ENCODE measurements at places on chromosomes 1 and 21. TPM values are rescaled to one million over a fixed set of nuclear protein-coding genes. Genes with fewer than 3 reads are reported as not detected.

DNA sequence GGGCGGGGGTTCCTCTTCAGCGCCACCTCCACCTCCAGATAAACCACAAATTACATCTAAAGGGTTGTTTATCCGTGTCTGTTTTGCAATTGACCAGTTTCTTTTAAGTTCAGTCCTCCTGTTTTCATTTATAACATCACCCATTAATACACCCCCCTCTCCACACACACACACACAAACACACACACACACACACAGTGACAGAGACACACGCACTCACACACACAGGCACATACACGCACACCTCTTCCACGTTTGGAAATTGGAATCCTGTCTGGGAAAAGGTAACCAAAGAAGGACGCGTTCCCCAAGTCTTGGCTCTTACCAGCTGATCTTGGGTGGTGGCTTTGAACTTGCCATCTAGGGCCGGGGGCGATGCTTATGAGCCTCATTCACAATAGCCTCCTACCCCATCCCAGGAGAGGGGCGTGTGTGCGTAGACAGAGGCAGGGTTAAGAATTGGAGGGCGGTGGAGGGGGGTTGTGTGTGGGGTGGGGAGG is 442 bp upstream of the CSMD2 start:
- DNase-seq: no peak

DNA sequence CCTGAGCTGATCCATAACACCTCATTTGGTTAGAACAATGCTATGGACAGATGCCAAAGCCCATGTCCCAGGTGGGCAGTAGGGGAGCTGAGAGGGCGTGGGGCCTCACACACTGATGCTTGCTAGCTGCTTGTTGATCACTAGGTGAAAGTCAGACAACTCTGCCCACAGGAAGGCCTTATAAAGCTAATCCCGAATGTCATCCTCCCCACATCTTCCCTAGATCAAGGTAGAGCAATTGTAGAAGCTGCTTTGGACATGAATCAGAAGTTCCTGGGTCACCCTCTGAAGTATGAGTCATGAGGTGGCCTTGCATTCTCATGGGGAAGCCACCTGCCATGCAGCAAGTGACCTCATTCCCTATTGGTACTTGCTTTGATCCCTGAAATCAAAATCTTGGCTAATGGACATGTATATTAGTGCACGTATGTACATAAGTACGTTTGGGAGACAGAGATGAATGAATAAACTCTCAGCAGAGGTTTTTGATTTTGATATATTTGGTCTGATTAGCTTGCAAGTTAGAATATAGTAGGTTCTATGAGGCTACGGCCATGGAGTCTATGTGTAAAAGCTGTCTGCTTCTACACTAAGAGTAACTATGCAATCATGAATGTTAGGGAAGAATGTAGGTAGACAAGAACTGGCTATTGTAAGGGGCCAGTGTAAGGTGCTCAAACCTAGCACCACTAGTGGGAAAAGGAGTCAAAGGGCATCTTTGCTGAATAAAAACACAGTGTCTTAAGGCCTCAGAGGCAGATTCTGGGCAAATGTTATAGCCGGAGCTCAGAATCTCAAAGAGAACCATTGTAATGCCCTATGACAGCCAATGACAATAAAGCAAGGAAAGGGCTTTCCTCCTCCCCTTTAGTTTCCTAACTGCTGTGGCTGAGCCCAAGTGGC is 52.6 kb downstream of the ABCA4 start:
- no peak for DNase-seq

GRCh38 chr1:203592730-203593129 is 33.9 kb upstream of the ATP2B4 start:
- DNase-seq: no peak

DNA sequence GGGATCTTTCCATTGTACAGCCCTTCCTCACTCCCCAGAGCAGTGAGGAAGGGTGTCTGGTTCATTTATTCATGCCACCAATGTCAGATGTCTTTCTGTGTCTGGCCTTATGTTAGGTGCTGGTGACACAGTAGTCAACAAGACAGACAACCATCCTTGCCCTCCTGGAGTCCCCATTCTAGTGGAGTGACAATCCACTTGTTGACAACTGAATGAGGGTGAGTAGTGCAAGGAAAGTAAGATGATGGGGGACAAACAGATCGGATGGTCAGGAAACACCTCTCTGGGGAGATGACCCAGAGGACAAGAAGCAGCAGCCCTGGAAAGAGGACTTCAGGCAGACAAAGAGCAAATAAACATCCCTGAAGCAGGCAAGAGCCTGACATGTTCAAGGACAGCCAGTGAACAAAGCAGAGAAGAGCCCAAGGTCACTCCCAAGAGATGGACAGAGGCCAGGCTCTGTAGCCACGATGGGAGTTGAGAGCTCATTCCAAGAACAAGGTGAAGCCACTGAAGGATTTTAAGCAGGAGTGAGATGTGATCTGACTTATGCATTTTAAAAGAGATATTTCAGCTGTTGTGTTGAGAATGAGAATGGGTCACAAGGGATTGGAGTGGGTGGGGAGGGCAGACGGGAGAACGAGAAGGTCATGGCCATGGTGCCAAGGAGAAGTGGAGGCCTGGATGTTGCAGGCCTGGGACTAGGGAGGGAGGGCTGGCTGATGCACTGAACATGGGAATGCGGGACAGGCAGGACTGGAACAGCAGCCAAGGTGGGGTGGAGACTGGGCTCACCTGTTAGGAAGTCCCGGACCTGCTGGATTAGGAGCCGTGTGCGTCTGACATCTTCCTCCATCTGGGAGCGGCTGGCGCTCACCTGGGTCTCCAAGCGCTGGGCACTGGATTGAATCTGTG is 30.2 kb downstream of the LAMB3 start:
- DNase-seq: no peak

DNA sequence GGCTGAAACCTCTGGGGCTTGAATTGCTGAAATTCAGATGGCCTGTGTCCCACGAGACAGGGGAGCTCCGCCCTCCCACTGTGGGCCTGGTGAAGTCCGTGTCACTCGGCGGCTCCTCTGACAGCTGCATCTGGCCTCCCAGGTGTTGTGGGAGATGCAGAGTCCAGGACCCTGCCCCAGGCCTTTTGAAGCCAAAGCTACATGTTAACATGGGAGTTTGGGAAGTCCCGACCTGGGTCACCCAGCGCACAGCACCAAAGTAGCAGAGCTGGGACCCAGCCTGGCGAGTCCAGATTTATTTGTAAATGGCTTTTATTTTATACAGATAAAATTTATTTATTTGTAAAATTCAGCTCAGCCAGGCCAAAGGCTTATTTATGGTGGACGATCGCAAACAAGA is 28.9 kb downstream of the SLC37A1 start:
- DNase-seq: no peak

- no peak for DNase-seq
Observed at GRCh38 chr1:243438815-243439214, 183.0 kb downstream of the SDCCAG8 start.

DNA sequence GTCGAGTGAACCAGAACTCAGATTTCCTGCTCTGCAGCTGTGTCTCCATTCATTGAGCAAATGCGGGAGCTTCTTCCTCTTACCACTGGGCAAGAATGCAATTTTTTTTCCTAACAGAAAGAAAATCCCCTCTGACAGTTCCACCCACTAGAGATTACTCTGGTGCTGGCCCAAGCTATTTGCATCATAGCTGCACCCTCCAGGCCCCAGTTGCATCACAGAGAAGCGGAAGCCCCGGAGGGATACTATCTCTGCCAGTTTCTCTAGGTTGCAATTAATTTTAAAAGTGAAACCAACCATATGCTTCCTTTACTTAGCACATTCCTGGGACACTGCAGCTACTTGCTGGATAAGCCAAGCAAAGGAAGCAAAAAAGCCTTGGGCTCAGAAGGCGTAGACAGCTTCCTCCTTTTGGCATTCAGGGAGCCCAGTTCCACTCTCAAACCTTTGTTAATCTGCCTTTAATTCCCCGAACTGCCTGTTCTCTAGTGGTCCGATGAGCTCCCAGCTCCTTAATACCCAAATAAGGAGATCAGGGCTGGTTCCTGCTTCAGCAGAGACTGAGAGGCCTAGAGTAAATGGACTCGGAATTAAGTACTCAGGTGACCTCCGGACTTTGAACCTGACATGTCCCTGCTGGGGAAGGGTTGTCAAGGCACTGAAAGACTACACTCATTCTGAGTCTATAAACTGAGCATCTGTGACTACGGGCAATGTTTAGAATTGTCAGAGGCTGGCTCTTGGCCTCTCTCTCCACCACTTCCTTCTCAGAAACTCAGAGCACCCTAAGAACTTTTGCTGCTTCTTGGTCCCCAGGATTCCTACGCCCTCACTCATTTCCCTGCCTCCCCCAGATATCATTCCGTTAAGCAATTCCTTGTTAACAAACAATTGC is 72.5 kb upstream of the TNFSF18 start:
- peak; percentile 86 for DNase-seq

The HES4 gene
- polyA plus RNA-seq: 0.76 TPM

Data from AG04450 (cell line).